Astrocyte of the cerebellum (primary cell): ENCODE measurements at places on chromosomes 1 and 21.

- peak; percentile 77 for DNase-seq
Measured at GRCh38 chr1:245986404-245987218, 520.5 kb downstream of the SMYD3 start.

DNA sequence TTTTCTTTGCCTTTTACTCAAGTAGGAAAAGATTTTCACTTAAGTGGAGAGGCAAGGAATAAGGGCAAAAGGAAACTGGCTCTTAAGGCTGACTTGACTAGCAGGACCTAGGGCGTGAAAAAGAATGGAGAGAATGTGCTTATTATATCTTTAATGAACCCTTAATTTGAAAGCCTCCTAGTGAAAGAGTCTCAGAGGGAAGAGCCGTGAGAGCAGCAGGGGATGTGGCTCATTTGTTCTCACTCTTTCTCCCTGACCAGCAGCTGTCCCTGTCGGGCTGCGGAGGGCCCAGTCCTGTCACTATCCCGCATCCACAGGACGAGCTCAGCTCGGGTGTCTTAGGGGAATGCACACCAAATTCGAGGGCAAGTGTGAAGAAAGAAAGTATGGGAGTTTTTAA is 180.1 kb downstream of the EDEM3 start:
- DNase-seq: no peak

GRCh38 chr1:177210071-177210470 is 39.3 kb downstream of the BRINP2 start:
- DNase-seq: no peak

DNA sequence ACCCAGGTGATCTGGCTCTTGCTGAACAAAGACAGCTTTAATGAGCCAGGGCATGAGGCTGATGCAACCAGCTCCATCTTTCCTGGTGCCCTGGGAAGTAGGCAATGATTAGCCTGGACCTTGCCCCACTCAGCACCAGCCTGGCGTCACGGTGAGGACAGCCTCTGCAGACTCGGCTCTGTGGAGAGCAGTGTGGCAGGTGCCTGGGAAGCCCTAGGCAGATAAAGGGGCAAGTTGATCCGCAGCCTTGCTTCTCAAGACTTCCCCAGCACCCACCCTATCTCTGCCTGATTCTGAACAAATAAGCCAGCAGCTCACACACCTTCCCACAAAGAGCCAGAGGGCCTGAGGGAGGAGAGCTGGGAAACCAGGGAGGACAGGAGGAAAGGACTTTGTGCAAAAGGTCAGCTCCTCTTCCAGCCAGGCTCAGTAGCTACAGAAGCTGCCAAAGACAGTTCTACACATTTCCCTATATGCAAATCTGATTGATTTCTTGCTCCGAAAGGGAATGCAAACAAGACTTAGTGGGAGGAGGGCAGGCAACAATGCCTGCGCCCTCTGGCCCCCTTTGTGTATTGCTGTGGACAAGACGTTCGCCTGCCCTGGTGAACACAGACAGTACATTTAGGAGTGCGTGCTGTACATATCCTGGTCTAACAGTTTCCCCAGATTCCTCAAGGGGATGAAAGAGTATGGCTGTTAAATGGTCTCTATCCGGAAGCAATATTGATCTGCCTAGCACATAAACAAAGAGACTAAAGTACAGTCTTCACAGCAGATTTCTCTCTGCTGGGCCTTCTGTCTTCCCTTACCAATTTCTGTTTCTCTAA is 63.8 kb downstream of the BCAR3 start:
- no peak for DNase-seq

DNA sequence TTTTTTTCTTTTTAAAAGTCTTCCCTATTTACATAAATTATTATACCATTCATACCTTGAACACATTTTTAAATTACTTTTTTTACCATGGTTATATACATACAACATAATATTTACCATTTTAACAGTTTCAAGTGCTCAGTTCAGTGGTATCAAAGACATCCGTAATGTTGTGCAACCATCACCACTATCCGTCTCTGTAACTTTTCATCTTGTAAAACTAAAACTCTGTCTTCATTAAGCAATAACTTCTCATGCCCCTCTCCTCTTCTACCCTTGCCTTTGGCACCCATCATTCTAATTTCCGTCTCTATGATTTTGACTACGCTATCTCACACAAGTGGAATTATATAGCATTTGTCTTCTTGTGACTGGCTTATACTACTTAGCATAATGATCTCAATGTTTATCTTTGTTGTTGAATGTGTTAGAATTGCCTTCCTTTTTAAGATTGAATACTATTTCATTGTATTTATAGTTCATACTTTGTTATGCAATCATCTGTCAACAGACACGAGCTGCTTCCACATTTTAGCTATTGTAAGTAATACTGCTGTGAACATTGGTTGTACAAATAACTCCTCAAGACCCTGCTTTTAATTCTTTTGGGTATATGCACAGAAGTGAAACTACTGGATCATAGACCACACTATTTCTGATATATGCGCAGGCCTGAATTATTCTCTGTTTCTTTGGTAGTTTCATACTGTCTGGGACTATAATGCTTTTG is 689.5 kb upstream of the NCAM2 start:
- DNase-seq: no peak
